ENCODE measurements at places on chromosomes 2 and 18.
A peak's percentile ranks its signal among the peaks of the same experiment; 100 is the strongest.

- no peak for DNase-seq
Measured at GRCh38 chr2:239162141-239162821, 238.5 kb downstream of the HDAC4 start.

- no peak for DNase-seq
Measured at GRCh38 chr2:238747557-238747956, 100.3 kb upstream of the TWIST2 start.

DNA sequence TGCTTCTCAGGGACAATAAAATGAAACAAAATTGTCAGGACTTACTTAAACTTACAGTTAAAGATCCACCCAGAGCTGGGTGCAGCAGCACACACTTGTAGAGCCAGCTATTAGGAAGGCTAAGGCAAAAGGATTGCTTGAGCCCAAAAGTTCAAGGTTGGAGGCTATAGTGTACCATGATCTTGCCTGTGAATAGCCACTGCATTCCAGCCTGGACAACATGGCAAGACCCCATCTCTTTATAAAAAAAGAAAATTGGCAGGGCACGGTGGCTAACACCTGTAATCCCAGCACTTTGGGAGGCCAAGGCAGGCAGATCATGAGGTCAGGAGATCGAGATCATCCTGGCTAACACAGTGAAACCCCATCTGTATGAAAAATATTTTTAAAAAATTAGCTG is 34.6 kb downstream of the ACVR1 start:
- DNase-seq, result no peak

DNA sequence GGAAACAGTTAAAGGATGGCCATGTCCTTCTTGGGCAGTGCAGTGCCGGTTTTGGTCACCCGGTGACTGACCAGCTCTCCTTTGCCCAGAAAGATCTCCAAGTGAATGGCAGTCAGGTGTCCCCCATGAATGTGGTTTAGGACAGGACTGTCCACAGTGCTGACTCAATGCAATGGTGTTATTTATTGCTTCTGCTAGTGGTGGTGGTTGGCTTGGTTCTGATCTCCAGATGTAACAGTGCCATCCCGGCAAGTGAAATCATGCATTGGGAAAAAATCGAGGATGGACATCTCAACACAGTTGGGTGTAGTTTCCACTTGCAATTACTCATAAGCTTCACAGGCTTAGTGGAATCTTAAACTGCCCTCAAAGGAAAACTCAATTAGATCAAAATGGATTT is 81.9 kb downstream of the TGOLN2 start:
- DNase-seq, result no peak

GRCh38 chr2:2024751-2025481 is 280.6 kb upstream of the PXDN start:
- no peak for DNase-seq

DNA sequence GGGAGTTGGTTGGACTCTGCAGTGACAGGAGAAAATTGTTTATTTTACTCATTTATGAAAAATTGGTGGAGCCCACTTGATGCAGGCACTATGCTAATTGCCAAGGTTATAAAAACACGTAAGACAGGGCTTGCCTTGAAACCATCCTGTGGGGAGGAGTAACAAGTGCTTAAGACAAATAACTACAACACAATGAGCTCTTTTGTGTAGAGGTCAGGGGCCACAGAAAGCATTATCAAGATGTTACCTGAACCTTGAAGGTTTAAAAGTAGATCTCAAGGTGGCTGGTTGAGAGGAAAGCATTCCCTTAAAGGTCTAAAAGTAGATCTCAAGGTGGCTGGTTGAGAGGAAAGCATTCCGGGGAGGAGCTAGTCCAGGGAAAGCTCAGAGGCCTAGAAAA is 381.8 kb upstream of the POU3F3 start:
- no peak for DNase-seq

GRCh38 chr2:203352604-203353255 is 24.5 kb downstream of the ABI2 start:
- DNase-seq, result no peak

- no peak for DNase-seq
Measured at GRCh38 chr2:102025583-102026267, 34.0 kb downstream of the IL1R2 start.

GRCh38 chr2:228446734-228447133 is 265.2 kb upstream of the SPHKAP start:
- peak; percentile 36 for DNase-seq

GRCh38 chr2:70807102-70807827 is 13.1 kb downstream of the CLEC4F start:
- no peak for DNase-seq

DNA sequence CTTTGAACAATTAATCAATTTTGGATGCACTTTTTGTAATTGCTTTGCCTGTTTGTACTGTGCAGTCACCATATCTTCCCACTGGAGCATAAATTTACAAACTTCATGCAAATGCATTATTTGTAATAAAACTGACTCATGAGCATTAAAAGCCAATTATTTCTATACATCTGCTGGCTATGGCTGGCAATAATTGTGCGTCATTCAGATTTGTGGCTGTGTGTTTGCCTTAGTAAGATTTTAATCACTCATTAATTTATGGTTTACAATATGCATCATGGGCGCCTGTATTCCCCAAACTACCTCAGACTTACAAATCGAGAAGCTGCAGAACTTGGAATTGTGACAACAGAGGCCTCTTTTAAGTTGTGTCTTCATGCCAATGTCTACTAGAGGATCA is 132.4 kb upstream of the TRIB2 start:
- no peak for DNase-seq

DNA sequence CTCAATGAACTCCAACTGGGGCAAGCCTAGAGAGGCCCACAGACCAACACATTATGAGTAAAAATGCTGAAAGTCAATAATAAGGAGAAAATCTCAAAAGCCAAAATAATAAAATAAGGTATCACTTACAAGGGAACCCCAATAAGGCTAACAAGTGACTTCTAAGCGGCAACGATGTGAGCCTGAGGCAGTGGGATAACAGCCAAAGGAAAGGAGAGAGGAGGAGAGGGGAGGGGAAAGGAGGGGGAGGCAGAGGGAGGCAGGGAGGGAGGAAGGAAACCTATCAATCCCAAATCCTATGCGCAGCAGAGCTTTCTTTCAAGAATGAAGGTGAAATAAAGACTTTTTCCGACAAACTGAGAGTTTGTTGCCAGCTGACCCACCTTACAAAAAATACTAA is 6.0 kb upstream of the NFATC1 start:
- DNase-seq, result no peak

DNA sequence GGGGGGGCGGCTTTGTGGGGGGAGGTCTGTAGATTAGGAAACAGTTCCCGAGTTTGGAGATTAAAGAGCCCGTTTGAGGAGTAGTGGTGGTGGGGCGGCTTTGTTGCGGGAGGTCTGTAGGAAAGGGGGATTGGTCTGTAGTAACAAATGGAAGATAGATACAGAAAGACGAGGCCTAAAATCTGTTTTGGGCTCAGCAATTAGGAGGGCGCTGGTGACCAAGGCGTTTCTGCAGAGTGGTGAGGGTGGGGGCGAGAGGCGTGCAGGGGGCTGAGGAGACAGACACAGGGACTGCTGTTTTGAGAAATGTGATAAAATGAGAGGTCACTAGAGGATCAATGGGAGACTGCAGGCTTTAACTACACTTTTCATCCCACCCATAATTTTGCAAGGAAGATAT is 1.6 kb upstream of the ADNP2 start:
- no peak for DNase-seq

- DNase-seq, result peak; percentile 26
Measured at GRCh38 chr2:44964752-44965236, 23.3 kb downstream of the SIX3 start.

GRCh38 chr18:47284721-47285395 is 33.4 kb upstream of the SKOR2 start:
- DNase-seq, result no peak

- no peak for DNase-seq
Measured at GRCh38 chr2:105839793-105840192, 95.1 kb downstream of the NCK2 start.

- no peak for DNase-seq
Measured at GRCh38 chr2:203706403-203706802, at the start of gene CD28. TSS of gene CD28 (plus strand) at chr2:203706639. CDS start at chr2:203706697, 58 bp downstream.

DNA sequence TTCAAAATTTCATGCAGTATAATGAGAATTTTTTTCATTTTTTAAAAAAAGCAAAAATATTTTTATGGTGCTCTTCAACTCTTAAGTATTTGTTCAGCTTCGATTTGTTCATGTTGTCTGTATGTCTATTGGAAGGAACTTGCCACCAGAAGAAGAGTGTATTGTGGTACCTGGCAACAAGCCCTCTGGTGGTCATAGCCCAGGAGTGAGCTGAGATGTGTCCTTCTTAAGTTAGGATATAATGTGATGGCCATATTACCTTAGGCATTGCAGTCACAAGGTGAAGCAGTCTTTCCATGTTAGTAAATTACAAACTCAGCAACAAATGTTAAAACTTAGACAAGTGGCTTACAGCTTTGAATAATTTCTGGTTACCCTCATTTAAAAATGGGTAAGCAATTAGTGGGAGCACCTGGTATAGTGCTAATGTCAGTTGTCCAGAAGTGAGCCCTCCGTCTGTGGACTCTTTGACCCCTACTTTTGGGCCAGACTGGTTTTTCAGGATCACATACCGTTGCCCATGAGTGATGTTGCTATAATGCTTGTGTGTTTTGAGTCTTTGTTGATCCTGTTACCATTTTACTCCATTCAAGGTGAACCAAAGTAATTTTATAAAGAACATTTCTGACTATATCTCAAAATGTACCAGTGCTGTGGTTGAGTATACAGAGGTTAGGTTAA is 57.4 kb downstream of the MYO1B start:
- DNase-seq, result no peak

DNA sequence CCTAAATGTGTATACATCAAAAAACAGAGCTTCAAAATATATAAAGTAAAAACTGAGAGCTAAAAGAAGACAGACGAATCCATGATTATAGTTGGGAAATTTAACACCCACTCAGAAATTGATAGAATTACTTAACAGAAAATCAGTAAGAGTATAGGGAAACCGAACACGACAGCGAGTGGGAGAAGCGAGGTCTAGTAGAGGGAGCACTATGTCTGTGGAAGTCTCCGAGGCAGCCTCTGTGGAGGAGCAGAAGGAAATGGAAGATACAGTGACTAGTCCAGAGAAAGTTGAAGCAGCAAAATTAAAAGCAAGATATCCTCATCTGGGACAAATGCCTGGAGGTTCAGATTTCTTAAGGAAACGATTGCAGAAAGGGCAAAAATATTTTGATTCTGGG is 38.8 kb downstream of the NMS start:
- no peak for DNase-seq

DNA sequence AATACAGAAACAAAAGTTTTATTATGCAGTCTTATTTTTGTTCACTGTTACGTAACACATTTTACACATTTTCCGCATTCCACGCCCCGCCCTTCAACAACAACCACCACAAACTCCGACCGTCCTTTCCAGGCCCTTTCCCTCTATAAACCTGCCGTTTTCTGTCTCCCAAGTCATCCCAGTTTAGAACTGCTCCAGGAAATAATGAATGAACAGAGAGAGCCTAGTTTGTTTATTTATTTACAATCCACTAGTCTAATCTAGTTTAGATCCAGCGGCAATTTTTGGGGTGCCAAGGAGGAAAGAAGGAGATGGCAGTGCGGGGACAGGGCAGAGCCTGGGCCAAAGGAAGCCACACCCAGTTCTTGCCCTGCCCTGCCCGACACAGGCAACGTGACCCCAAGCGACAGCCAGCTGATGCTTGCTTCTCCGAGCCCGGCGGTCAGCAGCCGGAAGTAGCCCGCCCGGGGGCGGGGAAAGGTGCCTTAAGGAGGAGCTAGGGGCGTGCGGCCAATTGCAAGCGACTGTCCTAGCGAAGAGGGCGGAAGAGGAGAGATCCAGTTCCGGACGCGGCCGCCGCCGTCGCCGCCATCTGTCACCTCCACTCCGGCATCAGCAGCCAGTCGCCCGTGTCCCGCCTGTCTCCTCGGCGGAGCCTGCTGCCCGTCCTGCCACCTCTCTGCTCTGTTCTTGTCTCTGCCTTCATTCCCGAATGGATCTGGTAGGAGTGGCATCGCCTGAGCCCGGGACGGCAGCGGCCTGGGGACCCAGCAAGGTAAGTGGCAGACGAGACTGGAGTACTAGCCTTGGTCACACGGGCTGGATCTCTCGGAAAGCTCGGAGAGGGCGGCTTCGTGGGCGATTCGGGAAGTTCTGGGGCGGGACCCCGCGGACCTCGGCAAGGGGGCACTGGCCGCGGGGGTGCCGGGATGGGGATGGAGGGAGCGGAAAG is at the start of gene RIOK3:
Gene RIOK3 (plus strand): TSS at position 560 of the 952 bp plus-strand sequence. CDS start 153 bp downstream, at position 713.
- peak; percentile 93 for DNase-seq

- no peak for DNase-seq
Measured at GRCh38 chr18:61898640-61899101, 5.9 kb upstream of the RNF152 start.

DNA sequence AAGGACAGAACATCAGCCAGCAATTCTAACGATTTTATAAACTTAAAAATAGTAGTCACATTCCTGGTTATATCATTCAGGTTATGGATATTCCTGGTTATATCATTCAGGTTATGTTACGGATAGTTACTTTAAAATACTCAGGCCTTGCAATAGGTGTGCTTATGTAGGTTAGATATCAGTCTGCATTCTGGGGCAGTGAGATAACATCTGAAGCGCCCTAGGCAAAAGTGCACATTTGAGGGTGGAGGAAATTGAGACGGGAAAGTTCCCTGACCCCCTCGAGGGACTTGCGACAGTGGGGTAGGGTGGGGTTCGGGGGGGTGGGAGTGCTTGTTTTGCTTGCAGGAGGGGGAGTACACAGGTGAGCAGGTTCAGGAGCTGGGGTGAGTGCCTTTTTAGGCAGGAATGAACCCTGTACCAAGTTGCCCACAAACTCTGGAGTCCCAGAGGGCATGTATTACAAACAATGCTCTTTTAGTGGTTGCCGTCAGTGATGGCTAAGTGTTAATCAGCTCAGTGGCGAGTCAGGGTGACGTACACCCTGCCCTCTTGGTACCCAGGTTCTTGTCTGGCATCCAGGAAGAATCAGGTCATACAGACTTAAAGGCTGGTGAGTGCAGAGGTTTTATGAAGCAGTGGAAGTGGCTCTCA is 31.8 kb downstream of the CREG2 start:
- DNase-seq, result no peak

DNA sequence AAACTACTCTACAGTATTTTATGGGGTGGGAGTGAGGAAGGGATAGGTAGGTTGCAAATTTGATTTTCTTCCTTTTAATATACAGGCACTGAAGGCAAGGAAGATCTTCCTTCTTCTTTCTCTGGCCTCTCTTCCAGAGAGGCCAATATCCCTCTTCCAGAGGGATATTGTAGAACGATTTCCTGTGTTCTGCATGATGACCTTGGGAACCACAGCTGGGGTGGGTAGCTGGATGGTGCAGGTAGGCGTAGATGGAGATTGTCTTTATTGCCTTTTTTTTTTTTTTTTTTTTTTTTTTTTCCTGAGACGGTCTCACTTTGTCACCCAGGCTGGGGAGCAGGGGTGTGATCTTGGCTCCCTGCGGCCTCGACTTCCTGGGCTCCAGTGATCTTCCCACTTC is 49.4 kb downstream of the GATA6 start:
- DNase-seq, result no peak

DNA sequence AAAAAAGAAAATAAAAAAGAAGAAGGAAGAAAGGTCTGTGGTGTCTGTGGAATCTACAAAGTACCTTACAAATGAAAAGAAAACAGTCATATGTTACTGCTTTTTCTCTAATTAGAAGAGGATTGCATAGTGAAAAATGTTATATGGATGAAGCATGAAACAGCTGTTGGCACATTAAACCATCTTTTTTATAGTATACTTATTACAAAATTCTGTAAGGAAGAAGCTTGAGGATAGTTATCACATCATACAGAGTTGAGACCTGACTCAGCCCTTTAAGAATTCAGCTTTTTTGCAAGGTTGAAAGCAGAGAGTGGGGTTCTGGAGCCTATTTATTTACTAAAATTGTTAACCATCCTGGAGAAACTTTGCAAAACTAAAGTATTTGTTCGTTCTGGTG is 222.7 kb downstream of the PHLPP1 start:
- no peak for DNase-seq

Data from NCI-H748 treated with DMSO at 0.1 percent for 48 hours (cell line).